SJSA1 (cell line): ENCODE measurements at places on chromosomes 7 and 10. TPM values are rescaled to one million over a fixed set of nuclear protein-coding genes. Genes with fewer than 3 reads are reported as not detected.

Gene SNCG
- 0.74 TPM in 1 of 2 replicates, not detected in the other for total RNA-seq

Gene PTPRE
- 1.0 and 1.5 TPM in 2 replicates for total RNA-seq

GRCh38 chr7:29765490-29765889 is 40.8 kb upstream of the WIPF3 start:
- no peak for DNase-seq

DNA sequence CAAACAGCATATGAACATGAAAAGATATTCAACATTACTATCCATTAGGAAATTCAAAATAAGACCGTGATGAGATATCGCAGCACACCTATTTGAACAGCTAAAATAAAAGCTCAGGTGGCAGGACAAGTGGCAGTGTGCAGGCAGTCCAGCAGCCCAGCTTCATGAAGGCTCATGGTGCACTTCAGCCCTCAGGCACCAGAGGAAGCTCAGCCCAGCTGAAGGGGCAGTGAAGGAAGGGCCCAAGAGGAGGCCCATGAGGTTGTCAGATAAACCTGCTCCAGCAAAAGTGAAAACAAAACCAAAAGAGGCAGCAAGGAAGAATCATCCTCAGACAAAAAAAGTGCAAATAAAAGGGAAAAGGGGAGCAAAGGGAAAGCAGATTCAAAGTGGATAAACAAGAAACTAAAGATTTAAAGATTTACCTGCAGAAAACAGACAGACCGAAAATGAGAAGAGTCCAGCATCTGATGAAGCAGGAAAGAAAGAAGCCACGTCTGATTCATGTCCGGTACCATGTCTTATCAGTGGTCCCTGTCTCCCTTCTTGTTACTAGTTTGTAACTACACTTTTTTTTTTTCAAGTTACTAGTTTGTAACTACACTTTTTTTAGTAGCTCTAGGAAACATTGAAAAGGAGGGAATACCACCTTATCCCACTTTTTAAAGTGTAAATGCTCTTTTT is 15.0 kb upstream of the FAM24B start:
- DNase-seq, result no peak

GRCh38 chr7:7667187-7667586 is 26.6 kb downstream of the UMAD1 start:
- no peak for DNase-seq

DNA sequence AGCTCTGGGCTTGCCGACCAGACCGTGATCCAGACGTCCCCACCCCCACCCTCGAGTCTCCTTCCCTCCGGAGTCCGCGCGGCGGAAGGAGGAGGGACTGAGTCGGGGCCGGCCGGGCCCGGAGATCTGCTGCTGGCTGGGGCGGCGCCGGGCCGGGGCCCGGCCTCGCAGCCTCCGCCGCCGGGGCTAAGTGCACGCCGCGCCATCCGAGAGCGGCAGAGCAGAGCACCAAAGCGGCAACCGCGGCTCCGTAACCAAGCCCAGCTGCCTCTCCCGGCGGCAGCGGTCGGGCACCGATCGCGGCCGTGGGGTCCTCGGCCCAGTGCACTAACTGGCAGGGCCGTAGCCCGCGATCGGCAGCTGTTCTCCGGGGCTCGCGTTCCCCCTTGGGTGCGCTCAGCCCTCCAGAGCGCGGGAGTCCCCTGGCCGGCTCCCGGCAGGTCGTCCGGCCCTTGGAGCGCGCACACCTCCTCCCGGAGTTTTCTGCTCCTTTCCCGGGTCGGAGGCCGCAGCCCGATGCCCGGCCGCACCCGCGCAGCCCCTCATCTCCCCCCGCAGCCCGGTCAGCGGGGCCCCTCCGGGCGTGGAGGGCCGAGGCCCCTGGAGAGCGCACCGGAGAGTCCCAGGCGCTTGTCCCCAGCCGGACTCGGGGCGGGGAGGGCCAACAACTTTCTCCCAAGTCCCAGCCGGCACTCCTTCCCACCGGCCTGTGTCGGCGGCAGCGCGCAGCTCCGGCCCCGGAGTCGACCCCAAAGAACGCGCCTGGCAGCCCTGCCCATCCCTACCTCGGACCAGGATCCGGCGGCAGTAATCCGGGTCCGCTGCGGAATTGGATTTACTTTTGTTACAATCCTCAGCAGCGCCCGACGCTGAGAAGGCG is 799 bp downstream of the VAX1 start:
- no peak for DNase-seq

- no peak for DNase-seq
Observed at GRCh38 chr7:24930856-24931255, 49.1 kb downstream of the OSBPL3 start.
